Testis (tissue), 5 donors: ENCODE measurements at places on chromosomes 13 and 19.

GRCh38 chr13:108305655-108306054 lies 36.1 kb downstream of the TNFSF13B start:
- H3K36me3 ChIP-seq, result no peaks in the 10 kb centered on the region
- no peak overlapping the region for H3K4me3 ChIP-seq
- no peaks in the 10 kb centered on the region for H3K4me1 ChIP-seq
- no peak for DNase-seq

GRCh38 chr19:55545443-55545842 lies at the start of gene SBK3:
Gene SBK3 (minus strand): TSS chr19:55545543. CDS start chr19:55545543, 0 bp downstream.
- no peak within 1 kb of the TSS for H3K27ac ChIP-seq
- no peaks in the 10 kb centered on the region for H3K36me3 ChIP-seq
- H3K27me3 ChIP-seq, result no peaks in the 10 kb centered on the region
- no peak within 1 kb of the TSS for H3K4me3 ChIP-seq
- DNase-seq, result no peak
- H3K4me1 ChIP-seq, result no peaks in the 10 kb centered on the region

DNA sequence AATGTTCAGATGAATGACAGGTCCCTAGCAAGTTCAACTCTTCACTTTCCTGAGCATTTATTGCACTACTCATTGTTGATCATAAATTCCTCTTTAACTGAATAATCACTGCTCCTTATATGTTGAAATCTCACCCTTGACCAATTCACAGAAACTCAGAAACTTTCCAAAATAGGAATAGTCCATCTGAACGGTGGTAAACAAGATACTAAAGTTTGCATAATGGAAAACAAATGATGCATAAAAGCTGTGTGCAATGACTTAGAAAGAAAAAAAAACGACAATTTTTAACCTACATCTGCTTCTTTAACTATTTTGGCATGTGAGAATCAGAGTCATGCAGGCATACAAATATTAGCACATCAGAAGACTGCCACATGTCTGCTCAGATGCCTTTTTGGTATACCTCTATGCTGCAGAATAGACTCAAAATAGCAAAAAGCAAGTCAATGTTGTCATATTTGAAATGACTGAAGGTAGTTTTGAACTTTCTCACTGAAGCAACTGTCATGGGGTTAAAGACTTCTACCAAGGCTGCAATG lies 34.8 kb downstream of the SLC10A2 start:
- no peaks in the 10 kb centered on the region for H3K36me3 ChIP-seq
- no peak overlapping the region for H3K27ac ChIP-seq
- no peak for DNase-seq

DNA sequence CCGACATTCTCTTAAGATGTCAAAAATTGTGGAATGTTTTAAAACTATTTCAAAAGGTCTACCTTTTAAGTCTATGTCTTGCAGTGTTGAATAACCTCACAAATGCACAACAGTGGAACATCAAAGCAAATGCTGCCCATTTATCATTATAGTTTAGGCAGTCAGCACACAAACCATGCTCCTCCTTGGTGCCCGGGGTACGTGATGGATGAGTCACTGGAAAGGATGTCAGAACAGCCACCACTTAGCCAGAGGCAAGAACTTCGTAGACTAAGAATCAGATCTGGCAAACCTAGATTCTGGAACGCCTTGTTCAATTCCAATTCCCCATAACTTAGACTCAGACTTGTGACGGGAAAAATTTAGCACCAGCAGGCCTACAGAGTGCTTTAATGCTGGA lies 343.6 kb downstream of the FGF9 start:
- no peak overlapping the region for H3K4me3 ChIP-seq
- H3K27ac ChIP-seq, result no peak overlapping the region
- no peak for DNase-seq
- no peaks in the 10 kb centered on the region for H3K36me3 ChIP-seq
- H3K27me3 ChIP-seq, result no peaks in the 10 kb centered on the region

GRCh38 chr19:16715611-16716010 lies 4.0 kb upstream of the NWD1 start:
- H3K36me3 ChIP-seq, result no peaks in the 10 kb centered on the region
- no peaks in the 10 kb centered on the region for H3K4me1 ChIP-seq
- H3K27ac ChIP-seq, result no peak overlapping the region
- no peak for DNase-seq

DNA sequence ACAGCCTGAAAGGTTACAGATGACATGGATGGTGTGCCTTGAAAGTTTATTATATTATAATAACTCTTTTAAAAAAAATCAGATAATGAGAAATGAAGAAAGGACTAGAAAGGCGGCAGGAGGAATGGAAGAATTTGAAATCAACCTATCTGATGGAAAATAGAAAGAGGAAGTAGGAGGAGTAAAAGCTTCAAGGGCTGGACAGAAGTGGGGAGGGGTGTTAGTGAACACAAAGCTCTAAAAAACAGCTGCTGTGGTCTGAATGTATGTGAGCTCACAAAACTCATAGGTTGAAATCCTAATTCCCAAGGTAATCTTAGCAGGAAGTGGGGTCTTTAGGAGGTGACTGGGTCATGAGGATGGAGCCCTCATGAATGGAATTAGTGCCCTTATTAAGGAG lies 19.5 kb downstream of the CCDC70 start:
- no peaks in the 10 kb centered on the region for H3K36me3 ChIP-seq
- H3K4me3 ChIP-seq, result no peak overlapping the region
- H3K27ac ChIP-seq, result no peak overlapping the region
- no peak for DNase-seq
- no peaks in the 10 kb centered on the region for H3K4me1 ChIP-seq

- no peak overlapping the region for H3K27ac ChIP-seq
- no peak for DNase-seq
- H3K4me3 ChIP-seq, result no peak overlapping the region
- H3K36me3 ChIP-seq, result no peaks in the 10 kb centered on the region
- H3K27me3 ChIP-seq, result no peaks in the 10 kb centered on the region
Observed at GRCh38 chr19:29831041-29831548, 19.3 kb downstream of the CCNE1 start.

GRCh38 chr19:31992750-31993149 lies 352.7 kb upstream of the ZNF507 start:
- H3K4me1 ChIP-seq, result no peaks in the 10 kb centered on the region
- no peaks in the 10 kb centered on the region for H3K27me3 ChIP-seq
- no peak overlapping the region for H3K27ac ChIP-seq
- DNase-seq, result no peak
